ENCODE measurements at places on chromosomes 5 and 9.

DNA sequence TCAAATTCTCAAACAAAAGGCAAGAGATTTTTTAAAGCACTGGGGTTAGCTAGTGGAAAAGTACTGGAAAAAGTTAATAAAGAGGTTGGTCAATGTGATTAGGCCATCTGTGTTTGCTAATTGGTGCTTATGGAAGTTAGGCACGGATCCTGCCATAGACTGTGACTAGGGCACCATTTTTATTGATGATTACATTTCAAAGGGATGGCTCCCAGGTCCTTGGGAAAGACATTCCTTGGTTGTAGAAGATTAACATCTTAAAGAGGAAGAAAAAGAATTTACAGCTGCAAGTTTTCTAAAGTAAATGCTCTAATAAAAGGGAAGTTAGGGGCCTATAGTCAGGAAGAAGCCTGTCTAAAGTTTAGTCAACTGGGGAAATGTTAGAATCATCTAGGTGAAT, 1183.3 kb downstream of the DTWD2 start:
- no peak for DNase-seq

DNA sequence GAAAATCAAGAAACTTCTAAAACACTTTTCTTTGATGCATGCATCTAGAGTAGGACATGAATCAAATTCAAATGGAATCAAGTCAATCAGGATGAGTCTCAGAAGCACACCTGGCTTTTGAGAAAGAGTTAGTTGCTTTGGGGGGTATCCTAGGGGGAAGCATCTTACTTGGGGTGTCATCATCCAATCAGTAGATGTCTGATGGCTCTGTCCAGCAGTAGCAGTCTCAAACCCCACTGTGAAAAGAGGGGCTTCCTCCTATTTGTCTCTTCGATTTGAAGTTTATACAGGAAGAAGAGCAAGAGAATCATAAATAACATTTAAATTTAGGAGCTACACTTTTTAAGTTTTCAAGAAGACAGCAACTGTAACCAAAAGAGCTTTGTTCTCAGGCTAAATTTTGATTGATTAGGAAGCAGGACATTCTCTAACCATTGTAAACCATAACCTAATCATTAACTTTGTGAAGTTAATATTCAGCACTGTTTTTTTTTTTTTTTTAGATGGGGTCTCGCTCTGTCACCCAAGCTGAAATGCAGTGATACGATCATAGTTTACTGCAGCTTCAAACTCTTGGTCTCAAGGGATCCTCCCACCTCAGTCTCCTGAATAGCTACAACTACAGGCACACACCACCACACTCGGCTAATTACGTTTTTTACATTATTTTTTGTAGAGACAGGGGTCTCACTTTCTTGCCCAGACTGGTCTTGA, 614.7 kb downstream of the CSNK1G3 start:
- DNase-seq: no peak

GRCh38 chr5:121962958-121963357, 1.2 kb downstream of the SRFBP1 start:
- no peak for DNase-seq

DNA sequence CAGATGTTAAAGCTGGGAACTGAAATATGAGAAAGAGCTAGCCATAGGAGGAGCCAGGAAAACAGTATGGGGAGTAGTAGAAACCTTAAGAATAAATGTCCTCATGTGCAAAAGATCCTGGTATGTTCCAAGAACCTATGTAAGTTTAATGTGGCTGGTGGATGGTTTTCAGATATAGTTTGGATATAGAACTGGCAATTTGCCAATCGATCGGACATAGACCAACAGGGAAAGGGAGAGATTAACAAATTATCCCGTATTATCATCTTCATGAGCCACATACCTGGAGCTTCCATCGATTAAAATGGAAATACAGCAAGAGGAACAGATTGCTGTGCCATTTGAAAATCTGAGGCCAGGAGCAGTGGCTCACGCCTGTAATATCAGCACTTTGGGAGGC, 388.7 kb downstream of the PRELID2 start:
- no peak for DNase-seq

DNA sequence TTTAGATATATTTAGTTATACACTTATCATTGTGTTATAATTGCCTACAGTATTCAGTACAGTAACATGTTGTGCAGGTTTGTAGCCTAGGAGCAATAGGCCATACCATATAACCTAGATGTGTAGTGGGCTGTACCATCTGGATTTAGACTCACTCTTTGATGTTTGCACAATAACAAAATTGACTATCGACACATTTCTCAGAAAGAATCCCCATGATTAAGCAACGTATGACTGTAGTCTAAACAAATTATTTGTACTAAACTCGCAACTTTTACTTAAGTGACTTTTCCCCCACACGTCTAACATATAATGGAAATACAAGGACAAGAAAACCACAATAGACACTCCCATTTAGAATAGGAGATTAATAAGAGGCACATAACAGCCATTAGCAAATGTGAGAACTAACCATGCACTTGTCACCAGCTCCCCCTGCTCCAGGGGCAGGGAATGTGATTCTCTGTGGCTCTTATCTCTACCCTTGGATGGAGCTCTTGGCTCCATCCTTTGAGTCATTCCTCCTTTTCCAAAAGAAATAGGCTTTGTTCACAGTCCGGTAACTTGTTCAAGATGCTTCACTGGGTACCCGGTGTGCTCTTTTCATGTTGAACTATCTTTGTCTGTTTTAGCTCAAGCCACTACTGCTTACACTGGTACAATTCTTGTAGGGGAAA, 8.7 kb upstream of the B4GALT1 start:
- no peak for DNase-seq
